ENCODE measurements at places on chromosomes 16 and 17.

- DNase-seq, result no peak
Observed at GRCh38 chr17:59893676-59894100, 767 bp downstream of the RPS6KB1 start.

DNA sequence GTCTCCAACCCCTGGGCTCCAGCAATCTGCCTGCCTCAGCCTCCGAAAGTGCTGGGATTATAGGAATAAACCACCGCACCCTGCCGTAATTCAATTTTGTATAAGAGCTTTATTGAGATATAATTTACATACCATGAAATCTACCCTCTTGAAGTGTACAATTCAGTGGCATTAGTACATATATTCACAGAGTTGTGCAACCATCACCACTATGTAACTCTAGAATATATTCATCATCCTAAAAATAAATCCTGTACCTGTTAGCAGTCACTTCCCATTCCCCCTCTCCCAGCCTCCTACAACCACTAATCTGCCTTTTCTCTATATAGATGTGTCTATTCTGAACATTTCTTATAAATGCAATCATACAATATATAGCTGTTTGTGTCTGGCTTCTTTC, 26.1 kb downstream of the TOM1L2 start:
- no peak for DNase-seq

DNA sequence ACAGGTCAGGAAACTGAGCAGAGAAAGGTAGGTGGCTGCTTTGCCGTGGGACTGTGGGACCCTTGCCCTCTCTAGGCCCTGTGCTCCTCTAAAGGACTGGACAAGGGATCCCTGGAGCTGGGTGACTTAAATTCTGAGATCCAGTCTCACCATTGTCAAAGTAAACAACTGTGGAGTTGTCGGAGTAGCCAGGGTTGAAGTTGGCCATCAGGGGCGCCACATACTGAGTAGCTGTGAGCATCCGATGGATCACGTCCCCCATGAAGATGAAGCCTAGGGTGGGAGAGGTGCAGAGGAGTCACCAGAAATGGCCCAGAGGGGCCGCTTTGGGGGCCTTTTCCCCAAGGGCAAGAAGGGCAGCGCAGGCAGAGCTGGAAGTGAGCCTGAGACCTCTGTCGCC, 43.5 kb downstream of the PLXDC1 start:
- no peak for DNase-seq

- DNase-seq, result no peak
Observed at GRCh38 chr17:43437756-43438155, 39.0 kb downstream of the ARL4D start.

GRCh38 chr16:79380995-79381602, 219.4 kb downstream of the MAF start:
- DNase-seq, result no peak

DNA sequence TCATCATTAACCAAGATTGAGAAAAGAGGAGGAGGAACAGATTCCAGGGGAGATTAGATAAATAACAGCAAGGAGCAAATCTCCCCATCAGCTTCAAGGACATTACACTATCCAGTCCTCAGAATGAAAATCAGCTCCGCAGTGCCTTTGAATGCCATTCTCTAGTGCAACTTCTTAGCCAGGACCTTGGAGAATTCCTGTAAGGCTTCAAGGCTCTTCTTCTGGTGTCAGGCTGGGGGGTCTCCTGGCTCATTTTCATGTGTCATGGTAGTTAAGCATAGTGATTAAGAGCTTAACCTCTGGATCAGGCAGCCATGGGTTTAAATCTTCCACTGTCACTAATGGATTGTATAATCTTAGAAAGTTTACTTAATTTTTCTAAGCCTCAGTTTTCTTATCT, 137.3 kb upstream of the CCL2 start:
- DNase-seq, result no peak

DNA sequence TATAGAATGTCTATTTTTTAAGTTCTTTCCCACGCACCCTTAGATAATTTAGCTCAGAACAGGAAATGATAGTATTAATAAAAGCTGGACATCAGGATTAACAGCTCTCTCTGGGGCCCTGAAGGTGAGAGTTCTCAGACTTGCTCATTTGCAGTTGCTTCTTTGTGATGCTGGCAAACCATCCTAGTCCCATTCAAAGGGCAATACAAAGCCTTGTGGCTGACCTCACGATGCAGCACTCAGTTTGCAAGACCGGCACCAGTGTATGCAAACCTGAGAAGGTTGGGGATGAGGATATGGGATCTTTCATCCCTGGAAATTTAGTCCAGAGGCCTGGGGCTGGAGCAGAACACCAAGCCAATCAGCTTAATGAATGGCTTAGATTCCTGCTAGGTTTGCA, 29.3 kb downstream of the STH start:
- DNase-seq, result no peak

- DNase-seq, result peak; percentile 70
Observed at GRCh38 chr17:74608511-74608910, 15.0 kb downstream of the CD300E start.

DNA sequence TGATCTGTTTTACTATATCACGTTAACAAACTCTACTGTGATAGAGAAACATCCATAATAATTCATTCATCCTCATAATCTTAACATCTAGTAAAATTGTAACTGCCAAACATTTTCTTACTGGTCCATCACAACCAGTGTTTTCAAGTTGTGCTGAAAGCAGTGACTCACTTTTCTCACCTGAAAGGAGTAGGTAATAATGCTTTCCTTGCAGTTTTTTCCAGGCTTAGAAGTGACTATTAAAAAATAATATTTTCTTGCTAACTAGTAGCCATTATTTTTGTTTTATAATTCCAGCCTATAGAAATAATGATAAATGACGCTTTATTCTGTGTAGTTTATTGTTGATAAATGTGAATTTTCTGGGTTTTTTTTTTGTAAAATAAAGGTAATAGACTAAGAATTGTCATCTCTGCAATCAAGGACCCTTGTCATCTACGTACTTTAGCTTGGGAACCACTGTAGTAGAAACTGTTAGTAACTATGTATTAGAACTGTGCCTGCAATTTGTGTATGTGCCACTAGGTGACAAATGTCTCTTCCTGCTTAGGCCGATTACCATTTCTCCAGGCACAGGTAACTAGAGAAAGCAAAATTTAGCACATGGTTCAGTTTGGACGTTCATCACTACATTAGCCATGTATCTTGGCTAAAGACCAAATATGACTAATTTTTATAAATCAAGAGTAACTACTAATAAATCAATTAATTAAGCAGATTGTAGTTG, 409.4 kb upstream of the ERCC4 start:
- no peak for DNase-seq

GRCh38 chr17:2309338-2310154, 5.8 kb downstream of the SRR start:
- DNase-seq, result no peak

- no peak for DNase-seq
Observed at GRCh38 chr16:85412911-85413520, 200.1 kb upstream of the GSE1 start.

DNA sequence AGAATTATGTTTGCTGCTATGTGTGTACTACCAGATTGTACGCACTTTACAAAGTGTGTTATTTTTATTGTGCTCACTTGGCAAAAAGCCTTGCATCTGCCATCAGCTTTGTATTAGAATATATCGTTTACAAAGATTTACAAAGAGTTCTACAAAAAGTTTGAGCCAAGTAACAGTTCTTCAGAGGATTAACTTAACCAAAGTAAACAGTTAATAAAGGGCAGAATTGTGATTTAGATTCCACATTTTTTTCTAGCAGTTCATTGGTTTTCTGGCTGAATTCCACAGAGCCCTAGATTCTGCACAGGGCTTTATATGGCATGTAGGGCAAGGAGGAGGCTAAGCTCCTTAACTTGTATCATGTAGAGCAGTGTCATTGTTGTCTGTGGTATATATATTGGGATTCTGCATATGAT, 29.4 kb downstream of the UTP18 start:
- DNase-seq, result no peak

GRCh38 chr16:55478827-55479429, at the start of gene MMP2:
TSS of gene MMP2 (plus strand) at chr16:55479198. CDS start at chr16:55479480, 282 bp downstream.
- DNase-seq, result no peak

DNA sequence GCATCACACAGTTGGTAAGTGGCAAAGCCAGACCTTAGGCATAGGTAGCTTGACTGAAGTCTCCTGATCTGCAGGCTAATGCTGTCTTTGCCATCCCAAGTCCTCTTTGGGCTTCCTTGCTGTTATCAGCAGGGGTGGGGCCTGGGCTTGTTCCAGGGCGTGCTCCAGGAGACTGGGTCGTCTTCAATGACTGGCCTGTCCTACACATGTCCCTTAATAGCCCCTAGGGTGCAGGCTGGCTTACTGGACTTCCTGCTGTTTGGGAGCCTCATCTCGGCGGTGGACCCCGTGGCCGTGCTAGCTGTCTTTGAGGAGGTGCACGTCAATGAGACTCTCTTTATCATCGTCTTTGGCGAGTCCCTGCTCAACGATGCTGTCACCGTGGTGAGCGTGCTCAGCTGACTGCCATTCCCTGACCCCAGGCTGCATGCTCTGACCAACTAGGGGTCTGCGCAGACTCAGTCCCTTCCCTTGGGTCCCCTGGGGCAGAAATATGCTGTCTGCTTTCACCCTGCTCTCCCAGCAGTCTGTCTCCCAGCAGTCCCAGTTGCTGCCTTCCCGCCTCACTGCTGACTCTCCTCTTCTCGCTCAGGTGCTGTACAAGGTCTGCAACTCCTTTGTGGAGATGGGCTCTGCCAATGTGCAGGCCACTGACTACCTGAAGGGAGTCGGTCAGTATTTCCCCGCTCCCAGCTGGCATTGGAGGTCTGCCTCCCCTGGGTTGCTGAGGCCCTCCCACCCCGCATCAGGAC, 6.2 kb downstream of the SLC9A5 start:
- no peak for DNase-seq
